ENCODE measurements at places on chromosomes 2 and 18. TPM values are rescaled to one million over a fixed set of nuclear protein-coding genes. Genes with fewer than 3 reads are reported as not detected.

Gene TXNDC2
- total RNA-seq, result 0.12 TPM

Gene SP140
- total RNA-seq, result 2.6 TPM

Gene THSD7B
- not detected for total RNA-seq

Gene CRYGD
- not detected for total RNA-seq

Gene RMND5A
- total RNA-seq, result 32.4 TPM

Gene GLI2
- total RNA-seq, result 3.4 TPM

Gene PCARE
- total RNA-seq, result not detected

Gene GULP1
- 76.0 TPM for total RNA-seq

Gene MAP2
- 7.4 TPM for total RNA-seq

Gene ZNF396
- 1.3 TPM for total RNA-seq

Gene CRYBA2
- total RNA-seq, result not detected

Gene GREB1
- 6.2 TPM for total RNA-seq

Gene YWHAQ
- total RNA-seq, result 365 TPM

Gene SCLY
- 28.7 TPM for total RNA-seq

Gene ARID5A
- 8.2 TPM for total RNA-seq

Gene SOWAHC
- total RNA-seq, result 16.6 TPM

Gene B3GNT2
- 21.5 TPM for total RNA-seq

Gene CDKL4
- total RNA-seq, result 0.27 TPM

Gene EVA1A
- total RNA-seq, result 2.8 TPM

Gene LYG2
- 0.27 TPM for total RNA-seq

Gene MALL
- total RNA-seq, result 223 TPM

Gene LCT
- 0.12 TPM for total RNA-seq

Gene FSHR
- total RNA-seq, result not detected

Gene GKN2
- total RNA-seq, result not detected

Gene SCN3A
- total RNA-seq, result not detected

Gene MAPRE3
- total RNA-seq, result 12.1 TPM

Gene TNFRSF11A
- 3.2 TPM for total RNA-seq

Gene LIMS4
- total RNA-seq, result 1.1 TPM

Gene BUB1
- 80.2 TPM for total RNA-seq

Gene NT5C1B
- total RNA-seq, result not detected

Gene CCDC74A
- total RNA-seq, result 13.6 TPM

Gene LRATD1
- 0.07 TPM for total RNA-seq

Gene TACR1
- not detected for total RNA-seq

Gene RGPD3
- 0.15 TPM for total RNA-seq

Gene CFAP53
- total RNA-seq, result 1.1 TPM

Gene GDF7
- total RNA-seq, result 0.02 TPM

Gene CHRNG
- total RNA-seq, result not detected

Gene TUBA3E
- not detected for total RNA-seq

Gene UCN
- total RNA-seq, result 8.0 TPM

Gene SLC35F6
- total RNA-seq, result 34.5 TPM

Gene CTAGE1
- total RNA-seq, result not detected

Gene SERPINB10
- not detected for total RNA-seq

Gene ERBB4
- total RNA-seq, result 0.10 TPM

Gene EFEMP1
- total RNA-seq, result 0.34 TPM

Gene SIX3
- total RNA-seq, result 1.2 TPM

Gene SERPINB2
- not detected for total RNA-seq

Gene AQP12B
- not detected for total RNA-seq

Gene CHRNA1
- total RNA-seq, result not detected

Gene CYS1
- total RNA-seq, result 3.7 TPM

Gene CASP8
- total RNA-seq, result 29.6 TPM

Gene MAP3K19
- total RNA-seq, result not detected

Gene SMCHD1
- 48.6 TPM for total RNA-seq

Gene ZNF519
- total RNA-seq, result 6.5 TPM
